ENCODE measurements at places on chromosomes 11 and 22.

DNA sequence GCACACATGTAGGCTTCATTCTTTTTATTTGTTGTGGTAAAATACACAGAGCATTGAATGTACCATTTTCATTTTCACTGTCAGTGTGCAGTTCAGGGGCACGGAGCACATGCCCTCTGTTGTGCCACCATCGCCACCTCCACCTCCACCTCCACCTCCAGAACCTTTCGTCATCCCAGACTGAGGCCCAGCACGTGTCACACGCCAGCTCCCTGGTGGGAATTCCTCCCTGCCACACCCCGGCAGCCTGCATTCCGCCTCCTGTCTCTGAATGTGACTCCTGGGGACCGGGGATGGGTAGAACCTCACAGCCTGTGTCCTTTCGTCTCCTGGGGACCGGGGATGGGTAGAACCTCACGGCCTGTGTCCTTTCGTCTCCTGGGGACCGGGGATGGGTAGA lies 10.9 kb downstream of the GRAMD4 start:
- DNase-seq: no peak

- DNase-seq: no peak
These were observed 24.2 kb downstream of the SNU13 start for GRCh38 chr22:41664490-41664889.

- DNase-seq: no peak
These were observed 38.5 kb downstream of the CARD18 start for GRCh38 chr11:105100981-105101630.

DNA sequence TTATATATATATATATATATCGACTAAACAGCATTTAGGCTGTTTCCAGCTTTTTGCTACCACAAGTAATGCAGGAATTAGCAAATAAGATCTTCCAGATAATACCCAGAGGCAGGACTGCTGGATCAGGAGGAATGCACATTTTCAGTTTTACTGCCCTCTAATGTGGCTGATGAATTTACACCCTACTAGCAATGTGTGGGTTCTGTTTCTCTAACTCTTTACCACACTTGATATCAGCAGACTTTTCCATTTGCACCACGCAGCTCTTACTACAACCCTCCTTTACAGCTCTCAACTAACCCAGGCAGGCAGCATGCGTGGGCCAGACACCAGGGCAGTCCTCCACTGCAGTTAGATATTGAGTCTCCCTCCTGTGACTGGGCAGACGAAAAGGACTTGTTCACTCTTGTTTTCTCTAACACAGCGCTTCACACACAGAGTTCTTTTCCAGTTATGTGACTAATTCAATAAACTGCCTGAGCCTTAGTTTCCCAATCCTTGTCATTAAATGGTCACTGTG lies 67.7 kb downstream of the IGLL5 start:
- no peak for DNase-seq

All from ACHN (cell line).